ENCODE measurements at places on chromosomes 6 and 20.

GRCh38 chr20:8790442-8791074 is 278.3 kb upstream of the PLCB4 start:
- no peak for DNase-seq

DNA sequence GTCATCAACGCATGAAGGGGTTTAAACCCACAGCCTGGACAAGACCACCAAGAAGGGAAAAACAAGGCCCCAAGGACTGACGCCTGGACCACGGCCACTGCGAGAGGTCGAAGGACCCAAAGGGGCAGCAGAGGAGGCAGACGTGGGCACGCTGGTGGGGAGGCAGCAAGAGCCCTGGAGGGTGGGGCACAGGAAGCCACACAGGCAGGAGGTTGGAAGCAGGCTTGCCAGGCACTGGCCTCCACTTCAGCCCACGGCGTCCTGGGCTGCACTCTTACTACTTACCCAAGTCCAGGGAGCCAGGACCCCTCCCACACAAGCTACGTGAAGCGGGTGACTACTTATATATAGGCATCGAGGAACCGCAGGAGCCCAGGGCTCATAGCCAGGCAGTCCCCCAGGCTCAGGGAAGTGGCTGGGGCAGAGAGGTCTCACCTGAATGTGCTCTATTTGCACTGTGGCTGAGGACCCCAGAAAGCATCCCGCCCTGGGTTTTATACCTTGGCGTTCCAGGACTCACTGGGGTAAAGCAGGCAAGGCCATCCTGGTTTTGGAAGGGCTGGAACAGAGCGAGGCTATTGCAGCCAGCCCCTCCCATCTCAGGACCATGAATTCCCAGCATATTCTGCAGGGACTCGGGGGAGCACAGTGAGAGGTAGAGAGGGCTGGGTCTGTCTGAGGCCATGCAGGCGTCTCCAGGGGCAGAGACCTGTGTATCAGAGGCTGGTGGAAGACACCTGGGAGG is 113.8 kb upstream of the AFDN start:
- no peak for DNase-seq

DNA sequence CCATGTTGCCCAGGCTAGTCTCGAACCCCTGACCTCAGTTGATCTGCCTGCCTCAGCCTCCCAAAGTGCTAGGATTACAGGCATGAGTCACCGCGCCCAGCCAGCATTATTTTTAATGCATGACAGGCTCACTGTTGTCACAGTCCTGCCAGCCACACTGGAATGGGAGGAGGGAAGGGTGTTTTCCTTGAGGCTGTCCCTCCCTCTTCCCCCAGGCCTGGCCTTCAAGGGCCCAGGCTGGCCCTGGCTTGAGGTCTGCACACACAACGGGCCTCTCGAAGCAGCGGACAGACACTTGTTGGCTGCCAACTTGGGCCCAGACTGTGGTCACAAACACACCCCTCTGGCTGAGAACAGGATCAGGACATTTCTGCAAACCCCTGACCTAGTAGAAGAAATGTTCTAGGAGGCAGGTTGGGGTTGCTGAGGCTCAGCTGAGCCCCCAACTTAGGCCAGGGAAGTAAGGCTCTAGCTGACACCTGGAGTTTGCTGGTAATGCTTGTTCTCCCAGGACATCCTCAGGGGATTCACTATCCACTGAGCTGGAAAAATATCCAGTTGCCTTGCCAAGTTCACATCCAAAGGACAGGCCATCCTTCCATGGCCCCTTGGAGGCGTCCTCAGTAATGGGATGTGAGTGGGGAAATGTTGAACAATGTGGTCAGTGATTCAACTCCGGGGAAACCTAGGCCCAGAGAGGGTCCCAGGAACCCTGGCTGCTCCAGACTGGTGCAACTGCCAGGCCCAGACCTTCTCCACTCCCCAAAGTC is 9.9 kb downstream of the SNTA1 start:
- DNase-seq = no peak

DNA sequence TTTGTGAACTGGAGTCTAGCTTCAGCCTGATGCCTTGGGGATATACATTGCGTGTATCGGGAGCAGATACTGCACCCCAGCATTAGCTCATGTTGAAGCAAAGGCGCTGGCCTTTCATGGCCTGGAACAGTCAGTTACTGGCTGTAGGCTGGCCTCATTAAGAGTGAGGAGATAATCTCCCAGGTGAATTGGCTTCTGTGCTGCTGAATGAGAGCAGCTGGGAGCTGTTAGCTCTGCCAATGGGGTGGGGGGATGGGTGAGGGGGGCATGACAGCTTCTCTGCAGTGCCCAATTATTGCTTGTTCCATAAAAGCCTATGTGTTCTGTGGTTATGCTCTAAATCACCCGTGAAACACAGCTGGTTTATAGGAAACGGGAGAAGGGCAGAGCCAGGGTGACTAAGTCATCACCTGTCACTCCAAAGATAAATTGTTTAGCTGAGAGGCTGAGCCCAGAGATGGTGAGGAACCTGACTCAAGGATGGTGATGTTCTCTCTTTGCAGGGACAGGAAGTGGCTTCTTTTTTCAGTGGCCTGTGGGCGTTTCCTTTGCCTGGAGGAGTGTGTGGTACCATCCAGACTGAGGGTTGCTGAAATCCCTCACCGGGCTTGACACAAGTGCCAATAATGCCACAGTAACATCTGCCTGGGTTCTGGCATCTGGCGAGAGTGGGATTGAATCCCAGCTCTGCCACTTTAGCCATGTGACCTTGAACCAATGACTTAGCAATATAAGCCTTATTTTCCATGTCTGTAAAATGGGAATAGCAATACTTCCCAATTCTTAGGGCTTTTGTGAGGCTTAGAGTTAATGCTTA is 170.8 kb downstream of the BCAS1 start:
- DNase-seq = peak; percentile 82

GRCh38 chr20:32779500-32780211 is 17.5 kb downstream of the DNMT3B start:
- DNase-seq = no peak

DNA sequence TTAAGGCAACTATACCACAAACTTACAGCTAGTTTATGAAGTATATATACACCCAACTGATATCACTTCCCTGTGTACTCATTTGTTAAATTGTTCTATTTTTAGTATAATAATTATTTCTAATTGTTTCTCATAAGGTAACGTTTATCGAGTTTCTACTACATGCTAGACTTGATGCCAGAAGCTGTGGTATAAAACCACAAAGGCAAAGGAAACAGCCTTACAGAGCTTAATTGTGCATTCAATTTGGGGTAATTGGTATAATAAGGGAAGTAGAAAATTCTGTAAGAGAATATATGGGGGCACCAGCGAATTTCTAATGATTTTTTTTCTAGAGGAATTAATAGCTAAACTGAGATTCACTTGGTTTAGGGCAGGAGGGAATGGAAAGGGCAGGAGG is 183.9 kb downstream of the GRM1 start:
- DNase-seq = no peak

Measured in activated CD8-positive, alpha-beta memory T cell treated with anti-CD3 and anti-CD28 coated beads for 24 hours (primary cell).